ENCODE measurements at places on chromosomes 13 and 19.
A peak's percentile ranks its signal among the peaks of the same experiment; 100 is the strongest.

GRCh38 chr19:45667620-45668341 is at the start of gene GIPR:
Gene GIPR, plus strand, starts transcription at chr19:45668221. Its CDS starts 1,300 bp downstream, at chr19:45669521.
- DNase-seq = peak; percentile 74

DNA sequence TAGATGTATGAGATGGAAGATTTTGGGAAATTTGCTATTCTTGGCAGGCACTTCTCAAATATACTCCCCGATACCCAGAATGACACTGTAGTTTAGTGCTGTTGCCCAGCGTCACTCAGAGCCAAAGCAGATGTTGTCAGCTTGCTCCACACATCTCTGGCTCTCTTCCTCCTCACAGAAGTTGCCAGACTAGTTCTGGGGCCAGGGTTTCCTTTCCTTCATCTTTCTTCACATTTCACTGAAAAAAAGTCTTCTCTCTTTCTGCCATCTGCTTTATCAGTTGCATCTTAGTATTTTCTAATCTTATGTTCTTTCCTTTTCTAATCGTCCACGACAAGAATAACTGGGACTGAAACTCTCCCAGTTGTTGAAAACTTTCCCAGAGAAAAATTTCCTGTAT is 251.4 kb downstream of the RGCC start:
- no peak for DNase-seq

- no peak for DNase-seq
These were observed 2.6 kb downstream of the PTPRS start for GRCh38 chr19:5337708-5338655.

GRCh38 chr13:75635101-75635827 is 866 bp upstream of the LMO7 start:
- DNase-seq = no peak

DNA sequence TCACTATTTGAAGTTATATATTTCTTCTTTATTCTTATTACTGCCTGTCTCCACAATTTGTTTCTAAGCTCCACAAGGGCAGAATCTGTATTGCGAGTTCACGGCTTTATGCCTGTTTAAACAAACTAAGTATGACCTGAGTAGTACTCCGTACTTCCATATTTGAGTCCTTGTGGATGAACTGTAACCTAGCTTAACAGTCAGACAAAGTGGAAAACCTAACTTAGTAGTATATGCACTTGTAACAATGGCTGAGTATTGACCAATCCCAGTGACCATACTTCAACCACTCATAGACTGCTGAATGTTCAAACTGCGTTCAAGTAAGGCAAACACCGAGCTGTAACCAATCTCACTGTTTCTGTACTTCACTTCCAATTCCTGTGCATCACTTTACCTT is 292.7 kb downstream of the PCDH9 start:
- DNase-seq = no peak

DNA sequence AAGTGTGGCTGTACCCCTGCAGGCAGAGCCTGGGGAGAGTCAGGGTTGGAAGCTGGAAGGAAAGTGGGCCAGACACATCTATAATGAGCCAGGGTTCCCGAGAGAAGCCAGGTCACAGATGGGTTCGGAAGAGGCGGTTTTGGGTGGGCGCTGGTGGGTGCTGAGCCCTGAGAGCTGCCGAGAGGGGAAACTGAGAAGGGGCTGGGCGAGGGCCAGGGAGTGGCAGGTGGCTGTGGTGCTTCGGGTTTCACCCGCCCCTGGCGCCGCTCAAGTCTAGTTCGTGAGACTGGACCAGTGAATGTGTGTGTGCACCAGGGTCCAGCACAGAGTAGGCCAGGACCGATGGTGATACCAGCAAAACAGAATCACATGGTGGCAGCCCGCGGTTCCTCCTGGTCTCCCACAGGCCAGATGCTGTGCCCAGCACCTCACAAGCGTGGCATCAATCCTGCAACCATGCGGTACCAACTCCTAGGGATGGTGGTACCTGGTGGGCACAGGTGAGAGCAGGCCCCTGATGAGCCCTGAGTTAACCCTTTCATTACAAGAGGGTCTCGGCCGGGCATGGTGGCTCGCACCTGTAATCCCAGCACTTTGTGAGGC is 1.8 kb upstream of the LRRC4B start:
- no peak for DNase-seq

- no peak for DNase-seq
These were observed 25.1 kb downstream of the ATP4B start for GRCh38 chr13:113632706-113633484.

- peak; percentile 27 for DNase-seq
These were observed 4.6 kb upstream of the TPP2 start for GRCh38 chr13:102591988-102592781.

GRCh38 chr19:40231544-40232424 is 5.3 kb upstream of the CCNP start:
- DNase-seq = no peak

Measured in GM12892 (cell line).